ENCODE measurements at places on chromosomes 4 and X. TPM values are rescaled to one million over a fixed set of nuclear protein-coding genes. Genes with fewer than 3 reads are reported as not detected.
A peak's percentile ranks its signal among the peaks of the same experiment; 100 is the strongest.

- ATAC-seq = no peak
Measured at GRCh38 chr4:6452116-6452896, 20.1 kb downstream of the PPP2R2C start.

DNA sequence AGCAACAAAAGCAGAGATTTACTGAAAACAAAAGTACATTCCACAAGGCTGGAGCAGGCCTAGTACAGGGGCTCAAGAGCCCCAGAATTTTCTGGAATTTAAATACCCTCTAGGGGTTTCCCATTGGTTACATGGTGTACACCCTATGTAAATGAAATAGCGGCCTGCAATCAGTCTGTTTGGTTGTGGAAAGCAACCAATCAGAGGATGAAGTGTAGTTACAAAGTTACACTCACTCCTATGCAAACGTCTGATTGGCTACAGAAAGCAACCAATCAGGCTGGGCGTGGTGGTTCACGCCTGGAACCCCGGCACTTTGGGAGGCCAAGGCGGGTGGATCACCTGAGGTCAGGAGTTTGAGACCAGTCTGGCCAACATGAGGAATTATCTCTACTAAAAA, 13.8 kb upstream of the TXLNG start:
- ATAC-seq = no peak

- ATAC-seq = no peak
Measured at GRCh38 chrX:40144576-40144975, 46.8 kb upstream of the BCOR start.

The FGFBP2 gene
- 0.62 TPM for total RNA-seq

The VCX2 gene
- not detected for total RNA-seq

GRCh38 chrX:132270699-132271098, 51.5 kb upstream of the RAP2C start:
- peak; percentile 91 for ATAC-seq

The SULT1E1 gene
- total RNA-seq = not detected

- no peak for ATAC-seq
Measured at GRCh38 chrX:153948847-153949805, 4.7 kb upstream of the RENBP start.

The TLR1 gene
- 10.1 TPM for total RNA-seq

DNA sequence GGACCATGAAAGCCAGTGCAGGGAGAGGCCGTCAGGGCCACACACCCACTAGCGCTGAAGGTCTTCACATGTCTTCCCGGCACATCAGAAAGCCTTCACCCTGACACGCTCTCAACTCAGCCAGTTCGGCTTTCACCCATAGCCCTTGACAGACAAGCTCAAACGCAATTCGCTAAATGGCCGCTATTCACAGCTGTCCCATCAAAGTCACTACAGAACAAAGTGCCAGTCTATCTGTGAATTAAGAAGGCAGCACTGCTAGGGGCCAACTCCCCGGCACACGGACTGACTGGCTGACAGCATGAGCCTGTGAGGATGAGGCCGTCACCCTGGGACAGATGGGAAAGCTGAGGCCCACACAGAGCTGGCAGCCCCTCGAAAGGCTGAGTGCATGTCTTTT, 45.7 kb downstream of the ACOX3 start:
- no peak for ATAC-seq

- no peak for ATAC-seq
Measured at GRCh38 chr4:56817840-56818491, 3.5 kb downstream of the SPINK2 start.

DNA sequence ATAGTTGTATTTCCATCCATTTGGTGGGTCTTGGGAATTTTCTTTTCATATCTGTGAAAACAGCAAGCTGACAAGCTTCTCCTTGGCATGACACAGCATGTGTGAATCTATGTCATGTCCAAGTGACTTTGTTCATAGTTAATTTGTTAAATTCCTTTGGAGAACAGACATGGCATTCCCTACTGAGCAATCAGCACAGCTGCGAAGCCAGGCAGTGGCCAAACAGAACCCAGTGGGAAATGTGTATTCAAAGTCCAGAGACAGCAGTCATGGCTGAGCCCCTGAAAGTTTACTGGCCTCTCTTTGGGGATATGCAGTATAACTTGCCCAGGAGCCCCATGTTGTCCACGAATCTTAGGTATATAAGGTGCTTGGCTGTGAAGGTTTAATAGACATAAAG, 474.7 kb downstream of the NKX6-1 start:
- ATAC-seq = no peak

The TCEAL2 gene
- total RNA-seq = 40.4 TPM

- ATAC-seq = no peak
Measured at GRCh38 chr4:112517067-112517634, 1.2 kb upstream of the NEUROG2 start.

- ATAC-seq = no peak
Measured at GRCh38 chr4:169956091-169956843, 69.9 kb downstream of the MFAP3L start.

DNA sequence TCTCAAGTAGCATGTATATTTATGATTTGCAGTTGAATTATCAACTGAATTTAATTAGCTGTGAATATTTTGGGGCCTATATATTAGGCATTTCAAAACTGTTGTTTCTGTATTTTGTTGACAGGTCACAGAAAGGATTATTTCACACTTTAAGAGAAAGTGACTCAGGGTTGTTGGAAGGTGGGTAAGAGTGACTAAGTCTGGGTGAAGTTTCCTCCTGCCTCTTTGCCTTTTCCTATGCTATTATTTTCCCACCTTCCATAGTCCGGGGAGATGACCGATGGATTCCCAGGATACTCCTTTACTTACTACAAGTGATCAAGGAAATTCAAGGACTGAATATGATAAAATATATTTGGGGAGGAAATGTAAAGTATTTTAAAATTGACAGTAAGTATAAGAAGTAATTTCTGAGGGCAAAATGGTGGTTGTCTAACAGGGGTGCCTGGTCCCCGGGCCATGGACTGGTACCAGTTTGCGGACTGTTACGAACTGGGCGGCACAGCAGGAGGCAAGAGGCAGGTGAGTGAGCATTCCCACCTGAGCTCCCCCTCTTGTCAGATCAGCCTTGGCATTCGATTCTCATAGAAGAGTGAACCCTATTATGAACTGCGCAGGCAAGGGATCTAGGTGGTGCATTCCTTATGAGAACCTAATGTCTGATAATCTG, 175.5 kb upstream of the GPRIN3 start:
- ATAC-seq = no peak

The MAGIX gene
- 4.6 TPM for total RNA-seq

GRCh38 chr4:17807446-17807845, 3.1 kb downstream of the DCAF16 start:
- no peak for ATAC-seq

- ATAC-seq = no peak
Measured at GRCh38 chr4:86269354-86269753, 90.5 kb downstream of the MAPK10 start.

The VCX gene
- total RNA-seq = not detected

The NPFFR2 gene
- not detected for total RNA-seq

- ATAC-seq = no peak
Measured at GRCh38 chrX:129755779-129756650, 17.2 kb downstream of the XPNPEP2 start.

- no peak for ATAC-seq
Measured at GRCh38 chr4:1904042-1904441, 32.8 kb downstream of the NSD2 start.

DNA sequence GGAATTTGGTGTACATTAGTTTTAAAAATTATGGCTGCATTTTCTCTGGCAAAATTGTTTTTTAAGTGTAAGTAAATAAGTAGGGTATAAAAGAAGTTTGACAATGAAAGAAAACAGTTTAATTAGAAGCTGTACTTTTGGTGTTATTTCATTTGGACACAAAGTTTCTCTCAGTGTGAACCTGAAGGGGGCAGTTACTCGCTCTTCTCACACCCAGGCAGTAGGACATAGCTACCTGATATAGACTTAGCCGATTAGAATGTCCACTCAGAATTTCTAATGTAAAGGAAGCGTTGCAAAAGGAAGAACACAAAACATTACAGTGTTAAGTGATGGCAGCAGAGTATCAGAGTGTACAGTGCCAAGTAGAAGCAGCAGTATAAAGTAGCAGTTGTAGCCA, 311.9 kb upstream of the TECRL start:
- no peak for ATAC-seq

DNA sequence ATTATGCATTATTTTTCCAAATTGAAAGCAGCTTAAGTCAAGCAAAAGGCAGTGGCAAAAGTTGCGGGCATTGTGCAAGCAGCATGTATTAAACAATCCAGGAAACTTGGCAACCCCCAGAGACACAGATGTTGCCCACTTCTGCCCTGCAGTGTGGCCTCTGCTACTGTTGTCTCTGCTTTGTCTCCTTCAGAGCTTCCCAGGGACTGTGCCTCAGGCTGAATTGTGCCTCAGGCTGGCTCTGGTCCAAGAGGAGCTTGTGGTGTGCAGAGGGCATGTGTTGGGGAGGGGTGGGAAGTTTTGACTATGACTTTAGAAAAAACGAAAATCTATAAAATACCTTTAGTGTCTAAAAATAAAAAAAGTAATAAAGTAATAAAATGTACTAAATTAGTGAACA, 201.4 kb downstream of the CCSER1 start:
- no peak for ATAC-seq

- no peak for ATAC-seq
Measured at GRCh38 chr4:55127521-55127920, 2.1 kb upstream of the KDR start.

GRCh38 chr4:133920236-133920635, 281.4 kb downstream of the PABPC4L start:
- ATAC-seq = no peak

Measured in gastroesophageal sphincter (tissue), 4 donors.